Activated naive CD4-positive, alpha-beta T cell treated with anti-CD3 and anti-CD28 coated beads for 36 hours (primary cell): ENCODE measurements at places on chromosomes 7 and 10. TPM values are rescaled to one million over a fixed set of nuclear protein-coding genes. Genes with fewer than 3 reads are reported as not detected.
A peak's percentile ranks its signal among the peaks of the same experiment; 100 is the strongest.

- no peak for DNase-seq
Observed at GRCh38 chr7:104791080-104791479, 222.9 kb upstream of the KMT2E start.

DNA sequence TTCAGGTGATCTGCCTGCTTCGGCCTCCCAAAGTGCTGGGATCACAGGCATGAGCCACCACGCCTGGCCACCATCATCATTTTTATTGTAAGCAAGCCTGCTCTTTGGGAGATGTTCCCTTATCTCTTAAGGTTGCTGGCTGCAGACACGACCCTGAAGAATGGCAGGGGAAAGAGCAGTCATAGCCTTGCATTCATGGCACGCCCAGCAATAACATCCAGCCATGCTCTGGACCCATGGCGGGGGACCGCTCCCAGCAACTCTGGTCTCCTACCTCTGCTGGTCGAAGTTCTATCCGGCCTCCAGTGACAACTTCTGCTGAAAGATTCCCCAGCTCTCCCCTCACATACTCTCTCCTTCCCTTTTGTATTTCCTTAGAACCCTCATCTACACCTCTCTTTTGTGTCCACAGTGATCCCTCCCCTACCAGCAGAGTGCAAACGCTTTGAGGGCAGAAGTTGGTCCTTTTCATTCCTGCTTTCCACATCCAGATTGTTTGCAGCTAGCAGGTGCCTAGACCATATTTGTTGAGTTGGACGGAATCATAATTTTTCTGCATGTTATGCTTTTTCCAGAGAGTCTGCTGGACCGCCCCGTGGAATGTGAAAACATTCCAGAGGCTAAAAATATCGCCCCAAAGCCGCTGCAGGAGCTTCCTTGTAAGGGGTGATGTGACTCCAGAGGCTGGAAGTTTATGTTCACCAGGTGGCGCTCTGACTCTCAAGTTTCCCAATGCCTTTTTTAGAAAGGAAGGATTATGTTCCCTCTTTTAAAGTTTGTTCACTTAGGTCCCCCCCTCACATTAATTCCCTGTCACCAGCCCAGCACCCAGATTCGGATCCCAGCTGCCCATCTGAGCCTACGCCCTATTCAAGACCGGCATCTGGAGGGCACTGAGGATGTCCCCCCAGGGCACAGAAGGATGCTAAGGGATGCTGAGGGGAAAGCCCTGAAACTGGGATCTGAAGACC, 4.3 kb upstream of the MARVELD1 start:
- peak; percentile 68 for DNase-seq

- DNase-seq, result peak; percentile 45
Observed at GRCh38 chr7:152424348-152425108, 11.3 kb downstream of the KMT2C start.

GRCh38 chr7:3138997-3139396, 95.3 kb upstream of the CARD11 start:
- DNase-seq, result no peak

- DNase-seq, result peak; percentile 2
Observed at GRCh38 chr10:78907551-78908211, 161.1 kb upstream of the ZMIZ1 start.

DNA sequence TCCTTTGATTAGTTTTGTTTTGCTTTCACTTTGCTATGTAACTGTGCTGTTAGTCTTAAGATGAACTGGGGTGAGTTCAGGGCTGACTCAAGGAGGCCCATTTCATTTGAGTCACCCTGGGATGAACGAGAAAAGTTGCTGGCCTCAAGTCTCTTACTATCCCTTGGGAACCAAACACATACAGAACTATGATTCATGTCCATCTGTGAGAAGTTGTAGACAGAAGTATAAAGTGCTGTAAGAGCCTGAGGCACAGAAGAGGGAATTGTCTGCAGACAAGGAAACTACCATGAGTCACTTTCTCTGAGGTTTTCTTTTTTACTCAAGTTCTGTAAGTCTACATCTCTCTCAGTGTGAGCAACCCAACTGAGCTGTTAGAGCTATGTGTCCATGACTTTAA, 179.8 kb upstream of the CSTF2T start:
- peak; percentile 55 for DNase-seq

GRCh38 chr7:86785641-86786040, 141.9 kb downstream of the GRM3 start:
- no peak for DNase-seq

- no peak for DNase-seq
Observed at GRCh38 chr7:100865372-100865911, 1.7 kb upstream of the TRIP6 start.

DNA sequence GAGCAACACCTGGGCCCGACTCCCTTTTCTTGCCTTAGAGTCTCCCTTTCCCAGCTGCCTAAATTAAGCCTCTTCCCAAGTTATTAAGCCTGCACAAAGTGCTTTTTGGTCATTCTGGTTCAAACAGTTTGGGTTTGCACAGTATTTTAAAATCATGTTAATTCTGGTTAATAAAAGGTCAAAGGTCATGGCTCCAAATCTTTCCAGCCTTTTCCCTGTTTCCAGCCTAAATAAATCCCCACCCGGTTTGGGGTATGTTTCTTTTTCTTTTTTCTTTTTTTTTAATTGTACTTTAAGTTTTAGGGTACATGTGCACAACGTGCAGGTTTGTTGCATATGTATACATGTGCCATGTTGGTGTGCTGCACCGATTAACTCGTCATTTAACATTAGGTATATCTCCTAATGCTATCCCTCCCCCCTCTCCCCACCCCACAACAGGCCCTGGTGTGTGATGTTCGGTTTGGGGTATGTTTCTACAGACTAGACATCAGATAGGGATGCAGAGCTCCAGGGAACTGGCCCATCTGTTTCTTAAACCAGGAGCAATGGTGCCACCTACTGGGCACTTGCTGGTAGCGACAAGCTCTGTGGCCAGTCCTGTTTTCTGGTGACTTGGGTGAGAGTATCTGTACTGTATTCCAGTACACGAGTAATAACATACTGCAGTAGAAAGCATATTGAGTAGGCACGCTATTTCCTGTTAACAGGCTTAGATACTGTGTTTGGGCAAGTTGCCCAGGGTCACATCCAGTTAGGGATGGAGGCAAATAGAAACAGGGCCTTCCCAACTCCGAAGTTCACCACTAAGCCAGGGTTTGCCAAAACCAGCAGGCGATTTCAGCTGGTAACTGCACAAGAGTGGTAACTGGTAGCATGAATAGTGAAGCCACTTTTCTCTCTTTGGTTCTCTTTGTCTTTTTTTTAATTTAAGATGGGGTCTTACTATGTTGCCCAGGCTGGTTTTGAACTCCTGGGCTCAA, 60.6 kb upstream of the TRIM8 start:
- DNase-seq, result peak; percentile 94

GRCh38 chr10:78263521-78263988, 229.9 kb downstream of the RPS24 start:
- no peak for DNase-seq

- DNase-seq, result no peak
Observed at GRCh38 chr7:99373091-99374066, 1.2 kb upstream of the ARPC1B start.

DNA sequence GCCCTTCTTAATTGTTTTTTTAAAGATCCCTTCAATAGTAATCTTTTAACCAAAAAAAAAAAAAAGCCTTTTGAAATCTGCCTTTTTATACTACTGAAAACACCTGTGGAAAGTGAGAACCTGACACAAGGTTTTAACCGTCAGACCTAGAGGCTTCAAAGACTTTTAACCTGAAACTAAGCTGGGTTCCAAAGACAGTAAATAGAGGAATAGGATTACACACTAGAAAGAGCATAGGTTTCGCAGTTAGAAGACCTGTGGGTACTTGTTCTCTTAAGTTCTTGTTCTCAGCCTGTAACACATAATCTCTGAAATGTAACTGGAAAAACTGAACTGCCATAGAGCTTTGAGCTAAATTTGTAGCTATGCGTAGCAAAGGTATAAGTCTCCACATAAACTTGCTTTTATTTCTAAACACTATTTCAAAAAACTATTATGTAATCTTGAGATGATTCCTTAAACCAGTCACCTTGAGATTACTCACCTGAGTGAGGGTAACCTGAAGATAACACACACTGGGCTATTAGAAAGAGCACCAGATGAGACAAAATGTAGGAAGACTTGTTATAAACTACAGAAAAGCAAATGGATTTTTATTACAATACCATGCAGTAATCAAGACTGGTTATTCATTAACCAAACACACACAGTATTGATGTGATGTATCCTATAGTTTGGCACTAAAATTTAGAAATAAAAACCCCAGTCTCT, 196.6 kb upstream of the FRMD4A start:
- no peak for DNase-seq

DNA sequence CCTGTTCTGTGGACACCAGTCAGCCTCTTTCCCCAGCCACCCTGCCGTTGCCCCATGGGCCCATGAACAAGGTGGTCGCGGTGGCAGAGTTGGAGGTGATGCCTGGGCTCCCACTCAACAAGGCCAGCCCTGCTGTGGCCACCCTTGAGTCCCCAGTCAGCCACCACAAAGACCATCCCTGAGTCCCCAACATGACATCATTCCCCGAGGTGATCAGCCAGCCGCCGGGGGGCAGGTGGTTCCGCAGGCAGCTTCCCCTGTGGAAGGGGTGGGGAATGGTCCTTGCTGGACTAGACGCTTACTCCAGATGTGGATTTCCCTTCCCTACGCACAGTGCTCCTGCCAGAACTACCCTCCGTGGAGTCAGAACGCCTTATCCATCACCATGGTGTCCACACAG, 271.7 kb downstream of the PTPRN2 start:
- DNase-seq, result no peak

- no peak for DNase-seq
Observed at GRCh38 chr10:26550774-26551526, 112.8 kb downstream of the APBB1IP start.

DNA sequence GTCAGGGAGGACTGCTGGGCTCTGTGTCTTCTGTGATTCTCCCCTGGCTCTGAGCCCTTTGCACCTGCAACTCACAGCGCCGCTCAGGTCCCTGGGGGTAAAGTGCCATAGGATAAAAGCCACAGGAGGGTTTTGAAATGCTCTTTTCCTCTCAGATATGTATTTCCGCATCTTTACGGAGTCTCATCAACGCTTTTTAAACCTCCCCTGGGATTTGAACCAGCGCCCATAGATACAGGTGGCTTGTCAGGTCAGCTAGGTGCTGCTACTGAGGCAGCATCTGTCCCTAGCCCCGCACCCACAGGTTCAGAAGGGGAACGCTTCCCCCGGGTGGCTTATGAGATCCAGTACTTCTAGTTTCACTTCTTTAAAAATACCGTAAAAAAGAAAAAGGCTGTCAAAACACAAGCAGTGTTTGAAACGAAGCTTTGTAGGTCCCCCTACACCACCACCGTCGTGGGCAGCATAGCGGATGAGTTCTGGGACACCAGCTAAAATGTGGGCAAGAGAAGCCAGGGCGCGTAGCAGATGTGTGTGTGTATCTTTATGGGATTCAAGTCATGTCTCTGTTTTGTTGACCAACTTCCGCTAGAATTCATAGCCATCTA, 173.5 kb downstream of the CUX1 start:
- peak; percentile 36 for DNase-seq

GRCh38 chr10:63829573-63830149, 308.5 kb downstream of the REEP3 start:
- no peak for DNase-seq

DNA sequence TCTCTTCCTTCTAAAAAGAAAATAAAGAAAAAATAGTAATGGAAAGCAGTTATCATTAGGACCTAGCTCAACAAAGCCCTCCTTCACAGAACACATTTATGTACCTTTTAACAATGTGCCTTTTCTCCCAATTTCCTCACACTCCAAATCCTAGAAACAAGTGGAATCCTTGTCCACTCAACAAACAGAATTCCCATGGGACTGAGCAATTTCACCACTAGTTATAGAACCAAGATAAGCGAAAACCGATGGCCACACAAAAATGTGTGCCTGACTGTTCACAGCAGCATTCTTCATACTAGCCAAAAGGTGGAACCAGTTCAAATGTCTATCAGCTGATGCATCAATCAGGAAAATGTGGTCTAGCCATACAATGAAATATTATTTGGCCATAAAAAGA, 17.3 kb downstream of the DCLRE1C start:
- no peak for DNase-seq

DNA sequence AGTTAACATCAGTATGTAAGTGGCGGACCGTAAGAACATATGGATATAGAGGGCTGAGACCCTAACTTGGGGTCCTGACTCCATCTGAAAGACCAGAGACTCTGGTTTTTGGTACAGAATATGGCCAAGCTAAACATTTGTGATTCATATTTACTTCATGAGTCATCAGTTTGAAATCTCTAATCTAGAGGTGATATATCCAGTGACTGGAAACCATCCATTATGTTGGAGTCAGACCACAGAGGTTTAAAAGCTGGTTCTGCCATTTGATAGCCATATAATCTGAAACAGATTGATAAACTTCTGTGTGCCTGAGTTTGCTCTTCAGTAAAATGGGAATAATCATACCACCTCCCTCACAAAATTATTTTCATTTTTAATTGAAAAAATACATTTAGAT, 505.3 kb downstream of the SORCS3 start:
- no peak for DNase-seq

- no peak for DNase-seq
Observed at GRCh38 chr10:57225920-57226319, 864.9 kb upstream of the ZWINT start.

- no peak for DNase-seq
Observed at GRCh38 chr10:5529702-5530411, 5.1 kb downstream of the CALML3 start.

- peak; percentile 20 for DNase-seq
Observed at GRCh38 chr7:44965441-44965903, 13.3 kb downstream of the MYO1G start.

DNA sequence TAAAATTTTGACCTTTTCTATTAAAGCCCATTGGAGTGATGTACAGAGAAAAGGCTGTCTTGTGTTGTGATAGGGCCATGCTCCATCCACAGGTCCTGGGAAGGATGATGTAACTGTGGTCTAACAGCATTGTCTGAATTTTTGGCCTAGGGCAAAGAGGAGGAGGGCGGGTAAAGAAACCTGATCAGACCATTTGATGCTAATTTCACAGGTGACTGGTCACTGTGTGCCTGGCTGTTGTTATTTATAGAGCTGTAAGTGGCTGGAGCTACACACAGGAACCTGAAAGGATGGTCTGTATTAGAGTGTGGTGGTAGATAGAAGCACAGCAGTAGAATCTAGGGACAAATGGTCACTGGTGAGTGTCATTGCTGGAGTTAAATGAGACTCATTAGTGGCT, 182.1 kb downstream of the AUTS2 start:
- DNase-seq, result no peak

- DNase-seq, result no peak
Observed at GRCh38 chr10:62550173-62550572, 176.0 kb downstream of the ZNF365 start.

The OR2A1 gene
- not detected for total RNA-seq

The HTR7 gene
- total RNA-seq, result 0.10 TPM

The RTKN2 gene
- total RNA-seq, result 5.4 TPM

The TRIM73 gene
- total RNA-seq, result 2.6 TPM

The TMEM176A gene
- total RNA-seq, result not detected

The APBB1IP gene
- 30.9 TPM for total RNA-seq

The FGL2 gene
- not detected for total RNA-seq

The PNLIP gene
- not detected for total RNA-seq

The AQP1 gene
- total RNA-seq, result 0.48 TPM

The DNAJB9 gene
- total RNA-seq, result 8.2 TPM

The CHCHD1 gene
- total RNA-seq, result 27.4 TPM
